OCI-M1 (cell line): ENCODE measurements at places on chromosomes 4 and X.

DNA sequence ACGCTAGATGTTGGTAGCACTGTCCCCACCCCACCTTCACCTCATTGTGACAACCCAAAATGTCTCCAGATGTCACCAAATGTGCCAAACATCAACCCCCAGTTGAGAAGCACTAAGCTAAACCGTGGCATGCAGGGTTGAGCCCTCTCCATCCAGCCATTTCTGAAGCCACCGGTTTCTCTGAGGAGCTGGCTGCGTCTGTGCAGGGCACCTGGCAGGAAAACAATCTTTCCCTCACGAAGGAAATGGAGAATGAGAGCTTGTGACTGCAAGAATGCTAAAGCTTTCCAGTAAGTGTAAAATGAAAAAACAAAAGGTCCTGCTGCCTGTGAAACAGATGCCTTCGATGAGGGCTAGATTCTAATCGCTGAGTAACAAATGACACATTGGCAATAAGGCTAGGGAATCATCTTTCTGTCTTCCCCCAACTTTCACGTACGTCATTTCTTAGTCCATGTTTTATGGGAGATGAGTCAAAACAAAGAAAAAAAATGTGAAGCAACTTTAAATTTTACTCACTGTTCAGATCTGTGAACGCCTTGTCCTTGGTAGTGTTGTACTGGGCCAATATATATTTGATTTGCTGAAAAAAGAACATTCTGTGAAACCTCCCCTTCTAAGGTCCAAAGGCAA, 59.9 kb downstream of the PROM1 start:
- DNase-seq, result no peak

DNA sequence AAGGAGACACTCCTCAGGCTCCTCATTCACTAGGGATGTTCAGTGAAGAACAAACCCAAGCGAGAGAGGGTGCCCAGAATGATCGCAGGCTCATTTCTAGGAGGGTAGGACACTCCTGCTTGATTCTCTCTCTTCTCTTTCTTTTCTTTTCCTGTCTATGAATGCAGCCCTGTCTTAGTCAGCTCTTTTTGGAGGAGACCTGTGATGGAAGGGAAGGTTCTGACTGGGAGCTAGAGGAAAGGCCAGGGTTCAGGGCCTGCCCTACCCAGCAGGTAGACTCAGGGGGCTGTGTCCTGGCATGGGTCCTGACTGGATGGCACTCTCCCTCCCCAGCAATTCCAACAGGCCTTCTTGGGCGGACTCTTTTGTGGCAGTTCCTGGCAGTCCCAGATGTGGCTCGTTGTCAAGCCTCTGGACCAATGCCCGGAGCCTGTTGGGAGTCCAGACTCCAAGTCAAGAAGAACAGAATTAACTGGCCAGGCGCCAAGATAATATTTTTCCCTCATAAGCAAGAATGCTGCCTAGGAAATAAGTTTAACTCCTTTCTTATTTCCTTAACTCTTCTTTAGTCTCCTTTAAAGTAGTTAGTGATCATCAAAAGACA, 139.4 kb upstream of the SCML1 start:
- no peak for DNase-seq

DNA sequence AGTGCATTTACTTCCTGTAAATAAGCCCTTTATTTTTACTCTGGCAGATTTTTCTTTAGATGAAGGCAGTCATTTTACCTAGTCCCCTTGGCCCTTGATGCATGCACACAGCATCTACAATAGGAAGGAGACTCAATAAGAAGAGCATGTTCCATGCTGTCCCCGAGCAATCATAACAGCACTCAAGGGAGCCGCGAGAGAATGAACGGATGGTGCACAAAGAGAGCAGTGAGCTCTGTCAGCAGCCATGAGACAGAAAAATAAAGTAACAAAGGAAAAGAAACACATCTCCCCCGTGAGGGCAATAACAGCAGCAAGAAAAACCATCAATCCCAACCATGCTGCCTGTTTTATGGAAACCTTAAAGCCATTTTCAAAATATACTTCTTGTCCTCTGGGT, 11.9 kb downstream of the SMIM31 start:
- no peak for DNase-seq

GRCh38 chr4:138182838-138183426, 59.2 kb downstream of the SLC7A11 start:
- peak; percentile 55 for DNase-seq

DNA sequence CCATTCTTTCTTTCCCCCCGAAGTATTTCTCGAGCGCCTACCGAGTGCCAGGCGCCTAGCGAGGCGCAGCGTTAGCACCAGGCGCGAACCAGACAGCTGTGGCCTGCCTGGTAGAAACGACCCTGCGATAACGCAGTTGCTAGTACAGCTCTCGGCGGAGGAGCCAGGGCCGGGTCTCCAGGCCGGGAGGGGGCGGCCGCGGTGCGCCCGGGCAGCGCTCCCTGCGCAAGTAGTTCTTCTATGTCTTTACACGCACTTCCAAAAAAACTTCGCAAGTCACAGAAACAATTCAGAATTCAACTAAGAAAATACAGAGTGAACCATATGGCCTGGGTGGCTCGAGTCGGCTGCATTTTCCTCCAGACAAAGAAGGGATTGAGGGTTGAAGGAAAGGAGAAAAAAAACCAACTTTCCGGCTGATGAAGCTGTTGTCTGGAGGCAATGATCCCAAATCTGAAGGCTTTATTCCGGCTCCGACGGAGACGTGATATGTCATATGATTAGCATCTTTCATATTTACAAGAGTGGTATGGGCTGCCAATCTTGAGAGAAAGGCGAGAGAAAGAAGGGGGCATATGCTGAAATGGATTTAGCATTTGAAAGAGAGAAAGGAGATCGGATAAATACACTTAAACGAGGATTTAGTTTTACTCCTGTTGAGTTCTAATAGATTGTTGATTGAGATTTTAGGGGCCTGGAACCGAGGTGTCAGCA, 7.2 kb upstream of the NEUROG2 start:
- DNase-seq, result peak; percentile 60

GRCh38 chrX:152635941-152636340, 1.8 kb upstream of the GABRQ start:
- DNase-seq, result peak; percentile 65

GRCh38 chrX:140141444-140142029, 176.2 kb upstream of the CXorf66 start:
- peak; percentile 54 for DNase-seq

GRCh38 chr4:41360214-41360920, 103.6 kb downstream of the UCHL1 start:
- no peak for DNase-seq

DNA sequence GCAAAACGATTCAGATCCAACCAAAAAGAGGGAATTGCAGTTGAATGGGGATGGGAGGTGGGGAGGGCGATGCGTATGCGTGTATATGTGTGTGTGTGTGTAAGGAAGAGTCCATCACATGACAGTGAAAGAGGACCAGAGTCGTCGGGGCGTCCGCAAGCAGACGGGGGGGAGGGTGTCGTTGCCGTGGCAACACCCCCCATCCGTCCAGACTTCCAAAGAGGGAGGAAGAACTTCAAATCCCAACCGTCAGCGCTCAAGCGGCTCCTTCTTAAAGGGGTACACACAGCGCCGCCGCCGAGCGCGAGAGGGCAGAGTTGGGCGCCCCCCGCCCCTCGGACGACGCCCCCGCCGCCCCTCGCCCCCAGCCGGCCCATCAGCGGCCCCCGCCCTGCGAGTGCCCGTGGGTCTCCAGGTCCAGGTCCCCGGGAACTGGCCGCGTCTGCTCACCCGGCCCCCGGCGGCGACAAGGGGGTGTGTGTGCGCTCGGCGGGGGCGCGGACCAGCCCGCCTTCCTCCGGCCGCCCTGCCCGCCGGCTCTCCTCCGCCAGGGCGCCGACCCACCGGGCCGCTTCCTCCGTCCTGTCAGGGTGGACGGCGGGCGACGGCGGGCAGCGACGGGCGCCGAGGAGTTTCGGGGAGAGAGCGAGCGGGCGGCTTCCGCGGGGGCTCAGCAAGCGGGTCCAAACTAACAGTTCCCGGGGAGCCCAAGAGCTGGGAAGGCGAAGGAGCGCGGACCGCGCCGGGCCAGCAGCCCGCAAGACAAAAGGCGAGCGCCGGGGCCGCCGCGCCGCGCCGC, 685 bp downstream of the LCORL start:
- DNase-seq, result peak; percentile 86

GRCh38 chr4:88419874-88420273, 37.0 kb upstream of the HERC5 start:
- DNase-seq, result no peak

- DNase-seq, result no peak
These were observed 957.2 kb downstream of the FSTL5 start for GRCh38 chr4:161206528-161207080.

GRCh38 chrX:136202889-136203288, 48.3 kb downstream of the MAP7D3 start:
- DNase-seq, result no peak

DNA sequence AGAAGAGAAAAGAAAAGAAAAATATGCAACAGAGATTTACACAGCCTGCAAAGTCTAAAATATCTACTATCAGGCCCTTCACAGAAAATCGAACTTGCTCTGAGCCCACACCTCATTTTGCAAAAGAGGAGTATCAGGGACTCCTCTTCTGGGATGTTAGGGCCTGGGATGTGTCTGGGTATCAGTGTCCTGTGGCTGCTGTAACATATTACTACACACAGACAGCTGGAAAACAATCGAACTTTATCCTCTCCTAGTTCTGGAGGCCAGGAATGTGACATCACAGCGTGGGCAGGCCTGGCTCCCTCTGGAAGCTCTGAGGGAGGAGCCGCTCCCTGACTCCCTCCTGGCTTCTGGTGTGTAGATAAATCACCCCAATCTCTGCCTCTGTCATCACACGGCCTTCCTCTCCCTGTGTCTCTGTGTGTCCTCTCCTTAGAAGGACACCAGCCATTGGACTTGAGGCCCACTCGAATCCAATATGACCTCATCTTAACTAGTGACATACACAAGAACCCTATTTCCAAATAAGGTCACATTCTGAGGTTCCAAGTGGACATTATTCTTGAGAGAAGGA, 52.9 kb downstream of the PPP2R2C start:
- DNase-seq, result no peak

DNA sequence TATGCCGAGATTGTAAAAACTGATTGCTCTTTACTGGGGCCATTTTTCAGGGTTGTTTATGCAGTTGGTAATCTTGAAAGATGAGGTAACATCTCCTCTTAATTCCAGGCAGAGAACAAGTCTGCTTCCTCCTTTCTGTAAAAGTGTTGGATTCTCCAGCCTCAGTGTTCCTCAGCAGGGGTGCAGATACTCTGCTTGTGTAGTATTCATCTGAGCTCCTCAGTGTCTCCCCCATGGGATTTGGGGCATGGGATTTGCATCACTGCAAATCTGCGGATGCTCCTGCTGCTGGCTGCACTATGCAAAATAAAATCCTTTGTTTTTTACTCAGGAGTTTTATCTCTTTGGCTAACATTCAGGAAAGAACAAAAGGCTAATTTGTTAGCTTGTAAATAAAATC, 104.9 kb upstream of the ATP8A1 start:
- no peak for DNase-seq

- no peak for DNase-seq
These were observed 67.3 kb upstream of the IL13RA1 start for GRCh38 chrX:118660085-118660484.

DNA sequence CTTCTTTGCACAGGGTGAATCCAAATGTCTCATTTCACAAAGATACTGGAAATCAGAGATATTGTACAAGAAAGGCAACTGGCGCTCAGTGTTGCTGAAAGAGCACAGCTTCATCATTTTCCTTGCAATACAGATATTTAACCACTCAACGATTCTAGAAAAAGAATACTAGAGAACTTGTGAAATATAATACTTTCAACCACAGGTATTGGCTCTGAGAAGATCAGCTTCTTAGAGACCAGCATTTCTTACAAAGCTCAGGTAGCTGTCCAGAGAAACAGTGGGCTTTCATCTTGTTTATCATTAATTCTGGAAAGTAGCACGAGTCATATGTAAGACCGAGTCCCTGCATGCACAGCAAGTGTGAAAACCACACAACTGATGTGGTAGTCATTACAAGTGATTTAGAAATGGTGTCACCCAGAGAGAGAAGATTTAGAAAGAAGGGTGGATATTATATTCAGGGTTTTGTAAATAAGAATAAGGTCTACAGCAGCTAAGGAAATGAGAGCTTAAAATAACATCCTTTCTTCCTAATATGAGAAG, 7.8 kb upstream of the PPARGC1A start:
- DNase-seq, result no peak
